Activated naive CD4-positive, alpha-beta T cell (primary cell): ENCODE measurements at places on chromosomes 16 and 17.

DNA sequence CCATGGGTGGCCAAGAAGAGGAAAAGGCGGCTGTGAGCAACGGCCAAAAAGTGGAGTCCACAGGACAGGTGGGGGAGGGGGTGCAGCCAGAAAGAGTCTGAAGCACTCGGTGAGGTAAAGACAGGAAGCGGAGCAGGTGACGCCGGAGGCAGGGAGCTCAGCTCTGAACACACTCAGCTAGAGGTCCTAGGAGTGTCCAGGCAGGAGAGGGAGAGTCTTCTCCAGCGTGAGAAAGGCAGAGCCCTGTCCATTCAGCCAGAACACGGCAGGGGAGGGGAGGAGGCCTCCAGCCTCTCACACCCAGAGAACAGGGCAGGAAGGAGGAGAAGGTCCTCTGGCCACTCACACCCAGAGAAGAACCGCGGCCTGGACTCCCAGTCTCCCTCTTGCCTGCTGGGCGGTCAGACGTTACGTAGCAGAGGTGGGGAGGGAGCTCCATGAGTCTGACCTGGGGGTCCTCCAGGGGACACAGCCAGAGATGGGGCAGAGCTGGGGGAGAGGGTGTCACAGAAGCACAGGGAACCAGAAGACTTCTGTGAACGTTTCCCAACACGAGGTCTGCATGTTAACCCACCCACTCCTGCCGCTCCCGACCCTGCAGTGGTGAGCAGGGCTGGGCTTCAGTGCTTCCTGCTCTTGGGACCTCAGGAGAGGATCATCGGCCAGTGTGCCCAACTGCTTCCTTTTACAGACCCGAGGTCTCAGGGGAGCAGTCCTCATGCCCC lies 89.2 kb downstream of the ABR start:
- no peak for DNase-seq

DNA sequence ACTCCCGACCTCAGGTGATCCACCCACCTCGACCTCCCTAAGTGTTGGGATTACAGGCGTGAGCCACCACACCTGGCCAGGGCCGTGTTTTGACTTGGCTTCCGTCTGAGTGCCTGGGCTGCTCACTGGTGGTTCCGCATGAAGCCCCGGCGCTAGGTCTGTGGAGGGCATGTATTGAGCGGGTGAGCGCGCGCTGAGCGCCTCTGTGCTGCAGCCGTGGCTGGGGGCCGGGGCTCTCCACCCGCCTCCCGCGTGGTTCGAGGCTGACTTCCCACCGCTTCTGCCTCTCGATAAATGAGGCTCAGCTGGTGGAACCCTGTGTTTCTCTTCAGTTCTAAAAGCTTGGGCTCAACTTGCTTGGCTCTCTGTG lies 38.9 kb upstream of the ATP2A3 start:
- DNase-seq: no peak

GRCh38 chr17:49914096-49914490 lies 54.9 kb upstream of the DLX4 start:
- no peak for DNase-seq

DNA sequence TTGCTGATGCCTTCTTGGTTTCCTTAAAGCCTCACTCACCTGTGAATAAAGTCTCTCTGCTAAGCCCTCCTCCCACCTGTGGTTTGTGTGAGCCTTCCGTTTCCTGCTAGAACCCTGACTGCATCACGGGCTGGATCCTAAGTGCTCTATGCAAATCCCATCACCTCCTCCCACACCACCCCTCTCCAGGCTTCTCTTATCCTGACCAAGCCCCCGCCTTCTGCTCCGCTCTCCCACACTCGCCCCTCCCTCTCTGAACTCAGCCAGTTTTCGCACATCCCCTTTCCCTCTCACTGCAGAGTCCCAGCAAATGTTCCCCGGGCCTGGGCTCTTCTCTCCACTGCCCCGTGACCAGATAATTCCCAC lies 51.8 kb downstream of the PIMREG start:
- DNase-seq: no peak

DNA sequence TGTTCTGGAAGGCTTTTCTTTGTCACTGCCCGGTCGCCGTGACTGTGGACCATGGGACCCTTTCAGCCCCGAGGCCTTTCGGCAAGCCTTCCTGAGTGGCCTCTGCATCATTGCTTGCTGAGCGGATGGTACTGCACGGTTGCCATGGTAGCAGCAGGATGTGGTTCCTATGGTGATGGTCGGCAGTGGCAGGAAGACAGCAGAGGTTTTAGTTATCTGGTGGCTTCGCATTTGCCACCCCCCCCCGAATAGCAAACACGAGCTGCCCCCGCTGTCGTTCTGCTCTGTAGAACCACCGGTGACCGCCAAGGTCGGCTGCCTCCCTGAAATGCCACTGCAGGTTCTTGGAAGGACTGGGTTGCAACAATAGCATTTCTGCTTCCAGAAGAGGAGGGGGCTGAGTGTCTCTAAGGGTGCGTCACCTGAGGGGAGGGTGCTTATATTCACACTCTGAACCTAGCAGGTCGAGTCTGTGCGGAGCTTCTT lies 76.6 kb downstream of the CMIP start:
- peak; percentile 50 for DNase-seq

GRCh38 chr16:50297301-50298074 lies 31.1 kb downstream of the ADCY7 start:
- no peak for DNase-seq

- no peak for DNase-seq
Measured at GRCh38 chr17:29571883-29572681, 3.6 kb downstream of the TP53I13 start.

DNA sequence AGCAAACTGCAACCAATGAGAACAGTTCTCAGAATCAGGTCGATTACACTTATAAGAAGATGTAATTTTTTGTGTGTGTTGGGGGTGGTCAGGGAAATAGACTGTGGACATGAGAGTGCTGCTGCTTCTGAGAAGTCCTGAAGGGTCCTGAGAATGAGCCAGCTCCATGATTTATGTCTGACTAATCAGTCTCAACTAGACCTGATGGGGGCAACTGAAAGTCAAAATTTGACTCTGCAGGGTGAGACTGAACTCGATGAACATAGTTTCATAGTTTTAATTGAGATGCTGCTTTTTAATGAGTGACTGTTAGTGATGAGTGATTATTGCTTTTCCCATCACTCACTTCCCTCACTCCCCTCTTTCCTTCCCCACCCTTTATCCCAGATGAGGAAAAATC lies 37.3 kb downstream of the SMARCE1 start:
- DNase-seq: no peak

- DNase-seq: no peak
Measured at GRCh38 chr16:50534091-50534490, 14.1 kb upstream of the NKD1 start.

GRCh38 chr16:88548985-88549384 lies 21.2 kb upstream of the ZC3H18 start:
- DNase-seq: no peak

GRCh38 chr16:7314163-7314562 lies 18.5 kb upstream of the RBFOX1 start:
- no peak for DNase-seq

- no peak for DNase-seq
Measured at GRCh38 chr17:73534209-73534909, 109.9 kb downstream of the SDK2 start.

GRCh38 chr17:45908460-45908859 lies 14.1 kb downstream of the MAPT start:
- no peak for DNase-seq
